ENCODE measurements at places on chromosomes 7 and 10.

DNA sequence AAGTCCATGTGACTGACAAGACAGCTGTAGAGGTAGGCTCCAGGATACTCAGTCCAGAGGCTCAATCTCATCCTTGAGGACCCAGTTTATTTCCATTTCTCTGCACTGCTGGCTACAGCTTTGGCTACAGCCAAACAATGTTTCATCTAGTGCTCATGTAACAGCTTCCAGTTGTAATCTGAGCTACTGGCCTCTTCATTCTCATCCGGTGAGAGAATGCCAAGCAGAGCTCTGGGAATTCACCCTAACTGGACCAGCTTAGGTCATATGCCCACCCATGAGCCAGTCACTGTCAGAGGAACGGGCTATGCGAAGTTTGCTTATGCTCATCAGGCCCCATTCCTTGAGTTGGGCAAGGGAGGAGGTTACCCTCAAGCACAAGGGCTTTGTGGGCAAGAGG lies 192.9 kb downstream of the EVX1 start:
- no peak for DNase-seq

- DNase-seq: no peak
These were observed 945 bp downstream of the ADO start for GRCh38 chr10:62805231-62806099.

- DNase-seq: no peak
These were observed 186.1 kb downstream of the MLLT10 start for GRCh38 chr10:21720090-21720489.

DNA sequence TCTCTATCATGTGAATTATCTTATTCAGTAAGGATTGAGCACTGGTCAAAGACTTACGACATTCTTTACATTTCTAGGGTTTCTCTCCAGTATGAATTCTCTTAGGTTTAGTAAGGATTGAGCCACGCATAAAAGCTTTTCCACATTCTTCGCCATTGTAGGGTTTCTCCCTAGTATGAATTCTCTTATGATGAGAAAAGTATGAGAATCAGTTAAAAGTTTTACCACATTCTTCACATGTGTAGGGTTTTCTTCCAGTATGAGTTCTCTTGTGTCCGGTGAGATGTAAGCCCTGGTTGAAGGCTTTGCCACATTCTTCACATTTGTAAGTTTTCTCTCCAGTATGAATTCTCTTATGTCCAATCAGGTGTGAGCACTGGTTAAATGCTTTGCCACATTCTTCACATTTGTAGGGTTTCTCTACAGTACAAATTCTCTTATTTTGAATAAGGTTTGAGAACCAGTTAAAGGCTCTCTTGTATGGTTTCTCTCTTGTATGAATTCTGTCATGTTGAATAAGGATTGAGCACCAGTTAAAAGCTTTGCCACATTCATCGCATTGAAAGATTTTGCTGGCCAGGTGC lies 445.9 kb downstream of the ZNF479 start:
- no peak for DNase-seq

DNA sequence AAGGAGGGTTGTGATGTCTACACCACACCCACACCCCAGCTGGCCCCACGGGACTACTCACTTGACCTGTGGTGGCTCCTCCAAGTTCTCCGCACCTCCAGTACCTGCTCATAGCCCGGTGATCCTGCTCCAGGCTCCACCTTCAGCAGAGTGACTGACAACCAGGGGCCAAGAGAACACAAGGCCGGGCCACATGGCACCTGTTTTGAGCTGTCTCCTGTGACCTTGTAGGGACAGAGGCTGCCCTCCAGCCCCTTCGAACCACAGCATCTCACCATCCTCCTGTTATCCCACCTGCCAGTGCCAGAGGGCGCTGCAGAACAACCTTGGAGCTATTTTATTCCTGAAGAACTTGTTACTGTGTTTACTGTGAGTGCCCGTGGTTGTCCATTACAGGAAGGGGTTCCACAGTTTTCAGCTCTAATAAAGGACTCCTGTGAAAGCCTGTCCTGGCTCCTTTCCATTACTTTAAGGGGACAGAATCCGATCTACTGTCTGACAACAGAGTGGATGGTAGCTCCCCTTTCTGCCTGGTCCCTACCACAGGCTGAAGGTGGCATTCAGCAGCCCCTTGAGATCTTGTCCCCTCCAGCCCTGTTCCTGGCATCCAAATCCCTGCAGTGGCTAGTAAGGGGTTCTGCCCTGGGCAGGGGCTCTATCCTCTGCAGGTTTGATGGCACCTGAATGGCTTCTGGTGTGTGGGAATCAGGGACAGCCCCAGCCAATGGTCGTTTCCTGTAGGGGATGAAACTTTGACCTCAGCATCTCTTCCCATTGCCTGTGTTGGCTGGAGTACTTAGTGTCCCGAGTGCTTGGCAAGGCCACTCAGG lies 50.8 kb downstream of the C10orf120 start:
- no peak for DNase-seq

- DNase-seq: no peak
These were observed 583.5 kb downstream of the PARD3 start for GRCh38 chr10:34231441-34232180.

DNA sequence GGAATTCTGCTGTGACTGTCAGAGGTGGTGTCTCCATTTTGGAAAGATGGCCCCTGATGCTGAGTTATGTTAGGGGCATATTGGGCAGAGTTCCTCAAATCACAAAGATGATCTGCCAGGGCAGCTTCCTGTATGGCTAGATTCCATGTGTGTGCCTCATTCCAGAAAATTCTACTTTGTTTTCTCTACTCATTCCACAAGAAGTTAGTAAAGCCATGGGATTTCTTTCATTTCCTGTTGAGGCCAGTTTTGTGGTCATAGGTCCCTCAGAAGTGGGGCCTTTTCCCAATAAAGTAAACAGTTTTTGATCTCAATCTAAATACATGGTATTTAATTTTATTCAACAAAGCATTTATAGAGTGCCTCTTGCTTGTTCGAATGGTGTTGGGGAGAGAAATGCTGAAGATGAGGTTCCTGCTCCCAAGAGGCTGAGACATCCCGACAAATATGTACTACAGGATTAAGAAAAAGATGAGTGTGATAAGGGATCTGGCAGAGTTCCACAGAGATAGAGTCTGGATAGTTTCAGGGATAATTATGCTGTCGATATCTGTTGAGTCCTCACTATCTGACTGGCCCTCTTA lies 33.0 kb downstream of the MINDY4 start:
- no peak for DNase-seq

GRCh38 chr10:51694086-51694768 lies 5.2 kb downstream of the CSTF2T start:
- DNase-seq: no peak

- DNase-seq: no peak
These were observed 743.7 kb downstream of the PCDH15 start for GRCh38 chr10:54057357-54057756.

DNA sequence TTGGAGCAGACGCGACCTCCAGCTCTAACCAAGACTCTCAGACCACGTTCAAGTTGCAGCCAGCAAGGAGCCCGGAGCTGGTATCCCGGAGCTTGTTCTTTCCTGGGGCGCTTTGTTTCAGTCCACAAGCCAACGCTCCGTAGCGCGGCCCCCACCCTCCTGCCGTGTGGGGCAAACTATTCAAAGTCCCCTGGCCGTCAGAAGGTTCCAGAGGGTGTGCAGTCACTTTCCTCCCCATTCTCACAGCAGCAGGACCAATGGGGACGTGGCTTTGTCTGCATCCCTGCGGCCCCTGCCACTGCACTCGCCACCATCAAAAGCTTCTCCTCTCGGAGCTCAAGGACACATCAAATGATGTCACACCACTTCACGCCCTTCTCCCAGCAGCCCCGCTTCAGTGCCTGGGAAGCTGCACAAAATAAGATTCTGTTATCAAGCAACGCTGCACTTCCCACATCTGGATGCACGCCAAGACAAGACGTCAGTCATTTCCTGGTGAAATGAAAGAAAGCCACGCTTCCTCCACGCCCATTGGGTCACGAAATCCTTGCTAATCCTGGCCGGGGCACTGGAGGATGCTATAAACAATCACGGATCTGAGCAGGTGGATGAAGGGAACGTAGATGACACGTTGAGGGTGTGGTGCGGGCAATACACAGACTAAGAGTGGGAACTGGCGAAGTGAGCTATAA lies 348.2 kb downstream of the PTPRN2 start:
- no peak for DNase-seq

DNA sequence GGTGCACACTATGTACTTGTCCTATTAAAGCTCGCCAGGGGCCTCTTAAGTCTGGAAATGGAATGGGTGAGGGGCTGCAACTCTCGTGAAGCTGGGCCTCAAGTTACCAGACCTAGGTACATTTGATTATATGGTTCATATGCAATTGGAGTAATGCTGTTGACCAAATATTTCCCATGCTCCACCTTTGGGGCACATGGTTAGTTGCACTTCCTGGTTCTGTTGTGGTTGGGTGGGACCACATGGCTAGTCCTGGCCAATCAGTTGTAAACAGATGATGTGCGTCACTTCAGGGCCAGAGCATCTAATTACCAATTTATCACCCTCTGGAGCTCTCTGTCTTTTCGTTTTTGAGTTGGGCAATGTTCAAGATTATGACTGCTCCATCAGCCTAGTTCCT lies 39.5 kb upstream of the OPN4 start:
- no peak for DNase-seq

DNA sequence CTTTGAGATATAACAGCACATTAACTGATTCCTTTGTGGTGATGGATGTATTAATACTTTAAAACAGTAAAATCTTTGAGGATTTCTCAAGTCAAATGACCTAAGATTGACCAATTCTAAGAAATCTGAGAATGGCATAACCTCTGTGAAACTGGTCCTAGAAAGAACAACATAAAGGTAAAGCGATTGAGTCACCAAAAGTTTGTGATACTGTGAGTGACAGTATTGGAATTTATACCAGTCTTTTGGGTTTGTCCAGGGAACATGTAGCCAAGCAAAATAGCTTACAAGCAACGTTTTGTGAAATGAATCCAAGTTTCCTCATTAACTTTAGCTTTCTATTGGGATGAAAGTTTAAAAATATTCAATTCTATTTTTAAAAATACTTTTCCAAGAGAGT lies 157.4 kb upstream of the TMEM196 start:
- no peak for DNase-seq

GRCh38 chr7:133313575-133313974 lies 60.7 kb downstream of the EXOC4 start:
- no peak for DNase-seq

- no peak for DNase-seq
These were observed 461.9 kb downstream of the PTPRN2 start for GRCh38 chr7:158125721-158126120.

GRCh38 chr7:131045526-131045925 lies 282.1 kb upstream of the MKLN1 start:
- no peak for DNase-seq

GRCh38 chr7:40903872-40904271 lies 769.1 kb downstream of the SUGCT start:
- DNase-seq: no peak

- DNase-seq: no peak
These were observed 107.9 kb downstream of the PROSER2 start for GRCh38 chr10:11931038-11931437.

- no peak for DNase-seq
These were observed 38.6 kb upstream of the RSBN1L start for GRCh38 chr7:77657427-77658224.

DNA sequence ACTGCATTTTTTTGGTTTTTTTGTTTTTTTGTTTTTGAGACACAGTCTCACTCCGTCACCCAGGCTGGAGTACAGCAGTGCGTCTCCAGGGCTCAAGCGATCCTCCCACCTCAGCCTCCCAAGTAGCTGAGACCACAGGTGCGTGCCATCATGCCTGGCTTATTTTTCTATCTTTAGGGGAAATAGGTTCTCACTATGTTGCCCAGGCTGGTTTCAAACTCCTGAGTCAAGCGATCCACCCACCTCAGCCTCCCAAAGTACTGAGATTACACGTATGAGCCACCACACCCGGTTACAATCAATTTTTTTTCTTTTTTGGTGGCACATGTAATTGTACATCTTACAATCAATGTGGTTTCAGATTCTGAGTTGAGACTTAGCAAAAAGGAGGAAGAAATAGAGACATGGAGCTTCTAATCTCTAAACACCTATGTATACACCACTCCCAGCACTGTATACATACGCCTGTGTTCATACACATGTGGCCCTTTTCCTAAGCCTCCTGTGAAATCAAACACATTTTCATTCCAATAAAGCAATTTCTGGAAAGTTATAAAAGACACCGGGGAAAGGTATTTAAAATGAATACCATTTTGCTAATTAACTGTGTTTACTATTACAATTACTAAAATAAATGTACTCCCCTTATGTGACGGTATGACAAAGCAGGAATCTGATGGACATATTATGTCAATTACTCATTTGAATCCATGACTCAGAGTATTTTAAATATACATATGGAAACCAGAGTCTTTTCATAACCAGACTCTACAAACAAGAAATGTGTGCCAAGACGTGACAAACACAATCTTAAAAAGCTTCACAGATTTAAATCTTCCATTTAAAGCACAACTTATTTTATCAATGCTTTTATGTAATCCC lies 40.9 kb downstream of the SMURF1 start:
- DNase-seq: peak; percentile 15
